ENCODE measurements at places on chromosomes 1 and 21.

GRCh38 chr1:179984942-179985341, 30.3 kb downstream of the CEP350 start:
- no peak for DNase-seq

DNA sequence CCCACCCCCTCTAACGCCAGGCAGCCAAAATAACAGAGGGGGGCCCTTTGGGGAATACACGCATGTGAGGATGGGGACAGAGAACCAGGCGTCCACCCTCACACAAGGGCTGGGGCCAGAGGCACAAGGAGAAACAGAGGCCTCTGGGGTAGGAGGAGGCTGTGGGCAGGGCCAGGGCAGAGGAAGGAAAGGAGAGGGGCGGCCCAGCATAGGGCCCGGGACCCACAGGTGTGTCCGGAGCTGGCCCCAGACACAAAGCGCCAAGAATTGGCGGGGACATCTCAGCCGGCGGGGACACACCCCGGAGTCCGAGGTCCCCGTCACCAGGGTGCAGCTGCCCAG, 6.7 kb downstream of the PLEKHG5 start:
- DNase-seq = no peak

DNA sequence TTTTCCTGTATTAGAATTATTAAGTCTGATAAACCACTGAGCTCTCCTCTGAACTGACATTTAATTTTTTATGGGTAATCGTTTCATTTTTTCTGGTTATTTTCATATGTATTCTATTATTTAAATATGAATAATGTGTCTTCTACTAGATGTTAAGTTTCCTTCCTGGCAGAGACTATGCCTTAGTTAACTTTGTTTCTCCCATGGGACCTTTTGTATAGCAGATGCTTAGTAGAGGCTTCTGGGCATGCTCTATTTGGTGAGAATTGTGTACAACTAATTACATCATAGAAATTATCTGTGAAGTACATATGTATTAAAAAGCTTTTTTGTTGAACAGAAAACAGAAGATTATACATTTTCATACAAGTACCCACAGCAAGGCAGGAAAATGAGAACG, 23.4 kb downstream of the CTBS start:
- no peak for DNase-seq

- no peak for DNase-seq
Measured at GRCh38 chr1:24119859-24120756, 8.2 kb upstream of the MYOM3 start.

GRCh38 chr1:101460739-101461138, 223.9 kb downstream of the S1PR1 start:
- no peak for DNase-seq

- no peak for DNase-seq
Measured at GRCh38 chr1:165930961-165931360, 103.5 kb downstream of the UCK2 start.

DNA sequence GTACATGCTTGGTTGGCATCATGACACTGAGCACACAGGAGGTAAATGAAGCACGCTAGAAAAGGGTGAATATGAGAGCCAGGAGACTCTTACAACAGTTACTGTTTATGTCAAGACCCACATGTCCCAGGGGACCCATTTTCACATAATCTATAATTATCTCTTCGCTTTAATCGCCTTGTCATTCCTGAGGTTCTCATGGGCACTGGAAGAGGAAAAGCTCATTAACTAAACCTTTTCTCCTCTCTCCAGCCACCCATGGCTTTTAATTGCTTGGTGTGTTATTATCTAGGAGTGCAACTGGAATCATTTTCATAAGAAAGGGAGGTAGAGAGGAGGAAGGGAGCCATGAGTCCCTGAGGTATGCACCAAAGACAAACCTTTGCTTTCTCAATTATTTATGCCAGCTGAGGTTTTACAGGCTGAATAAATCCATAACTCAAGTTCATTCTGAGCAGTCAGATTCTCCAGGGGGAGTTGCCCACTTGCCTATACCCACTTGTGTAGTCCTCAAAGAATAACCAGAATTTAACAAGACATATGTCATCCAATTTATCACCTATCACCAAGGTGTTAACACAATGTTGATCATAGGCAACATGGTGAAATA, 77.4 kb downstream of the ACBD6 start:
- peak; percentile 5 for DNase-seq

DNA sequence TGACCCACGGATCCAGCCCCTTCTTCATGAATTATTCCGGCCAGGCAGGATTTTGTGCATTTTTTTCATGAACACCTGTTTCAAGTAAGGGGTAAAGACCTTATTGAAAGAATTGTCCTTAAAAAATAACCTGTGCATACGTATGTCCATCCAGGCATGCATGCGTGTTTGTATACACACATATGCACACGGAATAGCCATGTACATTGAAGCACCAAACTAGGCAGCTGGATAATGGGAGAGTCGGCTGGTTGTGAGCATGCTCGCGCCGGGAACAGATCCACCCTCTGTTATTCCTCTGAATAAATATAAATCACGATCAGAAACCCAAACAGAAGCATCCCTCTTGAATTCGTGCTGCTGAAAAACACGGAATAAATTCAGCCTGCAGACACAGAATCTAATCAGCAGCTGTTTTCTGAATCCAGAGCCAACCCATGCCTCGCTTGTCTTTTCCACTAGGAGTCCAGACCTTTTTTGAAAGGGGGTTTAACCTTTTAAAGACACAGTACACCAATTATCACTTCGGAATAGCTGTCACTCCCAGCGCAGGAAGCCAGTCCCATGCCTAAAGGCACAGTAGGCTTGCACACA, at the start of gene HIVEP3:
TSS of gene HIVEP3 (minus strand) at position 473 of the 594 bp plus-strand sequence.
- peak; percentile 51 for DNase-seq
